Frontal cortex (tissue), 4 donors: ENCODE measurements at places on chromosomes 6 and 20.

DNA sequence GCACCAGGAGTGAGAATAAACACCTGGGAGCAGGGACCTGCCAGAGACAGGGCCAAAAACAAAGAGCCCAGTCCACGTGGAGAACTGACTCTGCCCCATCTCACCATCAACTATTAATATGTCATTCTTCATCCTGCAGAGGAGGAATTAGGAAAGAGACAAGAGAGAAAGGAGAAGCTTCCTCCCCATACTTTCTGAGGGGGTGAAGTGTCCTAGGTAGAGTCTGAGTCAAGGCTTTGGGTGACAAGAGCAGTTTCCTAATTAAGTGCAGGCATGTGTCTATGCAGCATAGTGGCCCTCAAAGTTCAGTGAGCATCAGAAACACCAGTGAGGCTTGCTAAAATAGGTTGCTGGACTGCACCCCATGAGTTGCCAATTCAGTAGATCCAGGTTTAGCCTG, 40.7 kb upstream of the BMP2 start:
- DNase-seq: no peak

- no peak for DNase-seq
Observed at GRCh38 chr6:44940367-44940766, 387.8 kb upstream of the RUNX2 start.

GRCh38 chr6:142301651-142302391, at the start of gene ADGRG6:
TSS of gene ADGRG6 (plus strand) at chr6:142302007. CDS start at chr6:142302330, 323 bp downstream.
- DNase-seq: peak; percentile 36

DNA sequence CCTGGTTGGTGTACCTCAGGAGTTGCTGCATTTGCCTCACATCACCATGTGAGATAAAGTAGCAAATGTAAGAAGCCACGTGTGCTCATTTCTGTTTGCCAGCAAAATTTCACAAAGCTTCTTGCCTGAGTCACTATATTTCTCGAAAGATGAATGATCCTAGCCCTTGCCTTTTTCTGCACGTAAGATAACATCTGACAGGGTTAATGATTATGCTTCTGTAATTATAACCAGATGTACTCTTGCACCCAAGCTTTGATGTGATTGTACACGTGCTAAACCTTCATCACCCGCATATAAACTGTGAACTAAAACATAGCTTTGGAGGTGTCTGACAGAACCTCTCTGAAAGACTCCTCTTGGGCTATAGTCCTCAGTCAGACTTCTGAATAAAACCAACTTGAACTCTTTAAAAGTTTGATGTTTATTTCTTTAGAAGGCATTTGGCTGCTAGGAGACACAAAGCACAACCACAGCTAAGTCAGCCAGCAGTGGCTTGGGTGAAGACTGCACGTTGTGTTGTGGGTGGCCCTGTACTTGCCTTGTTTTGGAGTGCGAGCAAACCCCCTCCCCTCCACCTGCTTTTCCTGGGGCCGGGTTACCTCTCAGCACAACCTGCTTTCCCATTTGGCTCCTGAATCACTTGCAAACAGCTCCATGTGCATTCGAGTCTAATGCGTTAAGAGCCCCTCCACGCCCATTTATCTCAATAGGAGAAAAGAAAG, 19.3 kb downstream of the PROKR2 start:
- no peak for DNase-seq

DNA sequence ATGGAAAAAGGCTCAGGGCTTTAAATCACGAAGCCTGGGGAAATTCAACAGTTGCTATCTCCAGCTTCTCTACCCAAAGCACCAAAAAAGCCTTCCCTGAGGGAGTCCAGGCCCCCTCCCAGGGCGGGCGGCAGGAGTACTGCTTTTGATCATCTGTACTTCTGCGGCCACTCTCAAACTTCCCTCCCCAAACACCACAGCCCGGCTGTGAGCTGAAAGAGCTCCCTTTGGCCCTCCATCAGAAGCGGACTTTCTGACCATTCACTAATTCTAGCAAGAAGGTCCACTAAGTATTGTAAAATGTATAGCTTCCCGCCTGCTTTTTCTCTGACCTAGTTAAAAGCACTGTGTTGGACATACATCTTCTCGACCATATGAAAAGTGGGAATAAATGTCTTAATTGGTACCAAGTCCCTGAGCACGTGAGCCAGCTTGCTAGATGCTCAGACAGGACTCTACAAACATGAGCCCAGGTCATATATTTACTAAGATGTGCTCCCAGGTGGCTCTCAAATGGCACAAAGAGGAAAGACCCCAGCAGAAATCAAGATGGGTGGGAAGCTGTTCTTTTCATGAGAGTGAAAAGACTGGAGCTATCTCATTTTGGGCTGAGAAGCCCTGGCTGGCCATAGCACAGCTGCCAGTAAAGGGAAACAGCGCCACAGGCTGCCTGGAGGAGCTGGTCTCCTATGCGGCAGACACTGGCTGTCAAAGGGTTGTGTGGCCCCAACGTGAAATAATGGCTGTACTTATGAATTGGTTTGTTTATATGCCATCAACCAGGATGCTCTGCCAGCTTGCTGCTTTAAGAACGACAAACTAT, 58.6 kb downstream of the GFOD1 start:
- no peak for DNase-seq

GRCh38 chr20:32031007-32031958, 20.8 kb upstream of the HCK start:
- DNase-seq: peak; percentile 70

DNA sequence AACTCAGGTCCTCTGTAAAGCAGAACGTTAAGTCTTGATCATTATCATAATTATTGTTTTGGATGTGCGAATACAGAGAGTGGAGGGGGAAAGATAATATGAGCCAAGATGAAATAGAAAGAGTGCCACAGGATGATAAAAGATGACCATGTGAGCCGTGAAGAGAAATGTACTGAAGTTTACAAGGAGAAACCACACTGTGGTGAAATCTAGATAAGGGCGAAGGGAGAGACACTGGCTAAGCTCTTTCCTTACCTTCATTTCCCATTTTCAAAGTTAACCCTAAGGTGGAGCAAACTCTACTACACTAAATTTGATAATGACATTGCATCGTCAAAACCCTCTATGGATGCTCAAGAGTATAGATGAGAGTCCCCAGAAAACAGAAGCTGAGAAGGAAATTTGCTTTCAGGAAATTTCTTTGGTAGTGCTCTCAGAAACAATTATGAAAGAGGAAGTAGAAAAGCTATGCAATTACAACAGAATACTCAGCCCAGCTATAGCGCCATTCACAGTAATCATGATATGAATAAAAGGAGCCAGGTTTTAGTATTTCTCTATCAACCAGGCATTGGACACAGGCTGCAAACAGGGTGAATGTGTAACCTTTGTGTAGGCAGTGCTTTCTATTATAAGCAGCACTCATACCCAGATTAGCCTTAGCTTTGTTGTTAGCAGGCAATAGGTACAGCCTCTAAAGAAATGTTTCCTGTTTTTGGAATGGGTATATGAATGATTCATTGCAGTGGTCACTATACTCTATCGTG, 1080.7 kb downstream of the GRIK2 start:
- no peak for DNase-seq

DNA sequence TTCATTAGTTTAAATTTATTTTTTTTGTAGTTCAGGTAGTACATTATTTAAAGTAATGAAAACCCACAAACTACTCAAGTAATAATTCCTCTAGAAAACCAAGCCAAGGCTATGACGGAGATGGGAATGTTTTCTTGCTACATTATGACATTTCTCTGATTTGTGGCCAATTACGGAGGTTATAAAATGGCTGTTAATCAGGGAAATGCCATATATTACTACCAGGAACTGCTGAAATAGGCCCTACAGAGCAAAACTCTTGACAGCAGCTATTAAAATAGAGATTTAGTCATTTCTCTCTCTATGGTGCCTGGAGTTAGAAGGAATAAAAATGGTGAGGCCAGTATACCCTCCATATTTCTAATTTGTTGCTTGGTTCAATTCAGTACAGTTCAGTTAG, 280.0 kb downstream of the ARHGAP18 start:
- no peak for DNase-seq

DNA sequence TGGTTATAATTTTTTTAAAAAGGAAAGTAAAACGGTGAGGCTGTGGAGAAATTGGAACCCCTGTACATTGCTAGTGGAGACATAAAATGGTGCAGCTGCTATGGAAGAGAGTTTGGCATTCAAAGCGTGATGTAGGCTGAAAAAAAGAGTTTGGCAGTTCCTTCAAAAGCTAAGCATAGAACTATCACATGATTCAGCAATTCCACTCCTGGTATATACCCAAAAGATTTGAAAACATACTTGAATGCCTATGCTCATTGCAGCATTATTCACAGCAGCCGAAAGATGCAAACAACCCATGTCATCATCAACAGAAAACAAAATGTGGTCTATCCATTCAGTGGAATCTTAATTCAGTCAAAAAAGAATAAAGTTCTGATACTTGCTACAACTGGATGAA, 4.5 kb upstream of the SGK2 start:
- no peak for DNase-seq

- DNase-seq: no peak
Observed at GRCh38 chr6:90217506-90218127, 79.0 kb downstream of the BACH2 start.

GRCh38 chr6:4522453-4522852, 253.8 kb upstream of the CDYL start:
- DNase-seq: no peak

GRCh38 chr6:111215131-111215530, 127.8 kb downstream of the SLC16A10 start:
- no peak for DNase-seq

GRCh38 chr6:14187406-14187805, 69.8 kb downstream of the CD83 start:
- no peak for DNase-seq

DNA sequence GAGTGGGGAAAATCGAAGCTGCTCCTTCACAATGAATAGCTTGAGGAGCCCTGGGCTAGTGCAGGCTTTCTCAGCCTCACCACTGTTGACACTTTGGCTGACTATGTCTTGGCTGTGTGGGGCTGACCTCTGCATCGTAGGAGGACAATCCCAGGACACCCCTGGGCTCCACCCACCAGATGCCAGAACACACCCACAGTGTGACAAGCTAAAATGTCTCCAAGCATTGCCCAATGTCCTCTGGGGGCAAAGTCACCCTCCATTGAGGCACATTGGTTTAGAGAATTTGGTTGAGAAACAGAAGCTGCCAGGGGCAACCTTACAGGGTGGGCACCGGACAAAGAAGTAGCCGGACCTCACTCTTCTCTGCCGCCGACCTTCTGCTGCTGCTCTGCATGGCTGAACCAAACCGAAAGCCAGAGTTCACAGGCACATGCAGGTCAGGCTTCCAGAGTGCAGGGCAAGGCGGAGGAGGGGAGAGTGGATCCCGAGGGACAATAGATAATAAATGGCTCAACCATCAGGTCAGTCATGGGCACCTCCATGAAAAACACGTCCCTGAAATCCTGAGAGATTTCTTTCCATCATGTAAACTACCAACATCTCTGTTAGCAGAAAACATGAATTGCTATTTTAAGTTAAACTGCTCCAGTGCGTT, 189.0 kb downstream of the LRFN2 start:
- DNase-seq: no peak

DNA sequence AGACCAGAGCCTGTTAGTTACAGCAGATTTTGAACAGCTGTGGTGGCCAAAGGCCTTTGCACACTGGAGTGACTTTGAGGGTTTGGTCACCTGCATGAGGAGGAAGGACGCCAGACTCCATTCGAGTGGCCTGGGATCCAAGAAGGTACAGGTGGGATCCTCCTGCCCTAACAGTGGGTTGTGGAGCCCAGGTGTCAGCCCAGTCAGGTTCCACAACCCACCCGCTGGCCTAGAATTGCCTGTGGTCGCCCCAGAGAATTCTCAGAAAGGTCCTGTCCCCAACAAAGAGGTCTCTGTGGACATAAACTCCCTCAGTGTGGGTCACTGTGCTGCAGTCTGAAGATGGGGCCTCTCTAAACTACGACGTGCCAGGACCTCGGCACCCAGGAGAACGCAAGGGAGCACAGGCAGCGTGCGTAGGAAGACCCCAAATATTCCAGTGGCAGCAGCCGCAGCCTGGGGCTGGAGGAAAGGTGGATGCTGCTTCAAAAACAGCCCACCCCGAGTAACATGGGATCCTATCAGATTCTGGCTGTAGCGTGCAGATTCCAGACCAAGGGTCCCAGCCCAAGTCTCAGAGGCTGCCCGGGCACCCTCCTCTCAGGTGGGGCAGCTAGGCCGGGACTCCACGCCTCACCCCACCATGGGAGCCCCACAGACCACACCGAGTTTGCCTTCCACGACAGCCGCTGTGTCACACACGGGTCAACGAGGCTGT, 16.0 kb downstream of the ACSS1 start:
- DNase-seq: no peak

- DNase-seq: peak; percentile 81
Observed at GRCh38 chr6:33683051-33683571, 28.4 kb downstream of the UQCC2 start.

DNA sequence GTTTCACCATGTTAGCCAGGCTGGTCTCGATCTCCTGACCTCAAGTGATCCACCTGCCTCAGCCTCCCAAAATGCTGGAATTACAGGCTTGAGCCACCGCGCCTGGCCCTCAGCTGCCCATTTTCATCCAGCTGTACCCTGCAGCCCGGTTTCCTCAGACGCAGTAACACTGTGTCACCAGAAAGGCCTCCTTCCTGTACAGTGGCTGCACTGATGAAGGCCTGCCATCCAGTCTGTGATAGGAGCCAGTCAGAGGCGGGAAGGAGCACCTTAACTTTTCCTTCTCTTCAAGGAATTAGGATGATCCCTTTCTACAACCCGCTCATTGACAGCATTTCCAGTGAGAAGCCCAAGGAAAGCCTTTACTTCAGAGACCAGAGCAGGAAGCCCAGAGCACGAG, 75.9 kb downstream of the GFOD1 start:
- DNase-seq: no peak

- peak; percentile 80 for DNase-seq
Observed at GRCh38 chr6:37483917-37484785, 15.5 kb downstream of the CCDC167 start.

- DNase-seq: no peak
Observed at GRCh38 chr20:33551778-33552177, 61.9 kb downstream of the CBFA2T2 start.

GRCh38 chr6:101931766-101932165, 538.3 kb downstream of the GRIK2 start:
- no peak for DNase-seq

GRCh38 chr6:55636406-55637102, 57.6 kb upstream of the HMGCLL1 start:
- no peak for DNase-seq

DNA sequence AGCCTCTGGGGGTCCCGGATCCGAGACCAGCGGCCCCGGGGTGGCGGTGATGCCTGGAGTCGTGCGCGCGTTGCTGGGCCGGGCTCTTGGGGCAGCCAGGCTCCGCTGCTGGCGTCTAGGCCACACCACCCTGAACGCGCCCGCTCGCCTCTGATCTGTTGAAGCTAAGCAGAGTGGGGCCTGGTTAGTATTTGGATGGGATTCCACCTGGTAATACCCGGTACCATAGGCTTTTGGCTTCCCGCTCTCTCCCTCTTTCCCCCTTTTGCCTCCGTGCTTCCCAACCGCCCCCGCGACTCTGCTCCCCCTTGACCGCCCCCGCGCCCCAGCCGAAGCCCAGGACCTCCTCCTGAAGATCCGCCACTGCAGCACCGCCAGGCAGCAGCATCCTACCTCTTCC, 1383.5 kb upstream of the DEFB115 start:
- no peak for DNase-seq

DNA sequence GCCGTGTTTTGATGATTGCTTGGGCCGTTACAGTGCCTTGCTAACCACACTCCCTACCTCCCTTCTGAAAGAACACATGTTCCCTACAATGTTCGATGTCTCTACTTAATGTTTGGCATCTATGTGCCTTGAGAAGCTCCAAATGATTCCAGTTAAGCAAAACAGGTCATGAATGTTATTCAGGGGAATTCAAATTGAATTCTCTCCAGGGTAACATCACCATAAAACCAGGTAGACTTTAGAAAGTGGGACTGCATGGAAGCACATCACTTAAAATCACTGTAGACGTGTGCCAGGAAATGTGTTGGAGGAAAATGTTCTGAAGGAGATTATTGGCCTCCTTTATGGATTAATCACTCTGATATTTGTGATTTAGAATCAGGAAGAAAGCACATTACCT, 128.1 kb downstream of the ADAT2 start:
- DNase-seq: no peak
